ENCODE measurements at places on chromosomes 5 and 9. TPM values are rescaled to one million over a fixed set of nuclear protein-coding genes. Genes with fewer than 3 reads are reported as not detected.

The PKD2L2 gene
- total RNA-seq, result not detected

The FOXD4L6 gene
- 0.31 TPM for total RNA-seq

The NEUROG1 gene
- total RNA-seq, result not detected

The PAM gene
- total RNA-seq, result 158 TPM

DNA sequence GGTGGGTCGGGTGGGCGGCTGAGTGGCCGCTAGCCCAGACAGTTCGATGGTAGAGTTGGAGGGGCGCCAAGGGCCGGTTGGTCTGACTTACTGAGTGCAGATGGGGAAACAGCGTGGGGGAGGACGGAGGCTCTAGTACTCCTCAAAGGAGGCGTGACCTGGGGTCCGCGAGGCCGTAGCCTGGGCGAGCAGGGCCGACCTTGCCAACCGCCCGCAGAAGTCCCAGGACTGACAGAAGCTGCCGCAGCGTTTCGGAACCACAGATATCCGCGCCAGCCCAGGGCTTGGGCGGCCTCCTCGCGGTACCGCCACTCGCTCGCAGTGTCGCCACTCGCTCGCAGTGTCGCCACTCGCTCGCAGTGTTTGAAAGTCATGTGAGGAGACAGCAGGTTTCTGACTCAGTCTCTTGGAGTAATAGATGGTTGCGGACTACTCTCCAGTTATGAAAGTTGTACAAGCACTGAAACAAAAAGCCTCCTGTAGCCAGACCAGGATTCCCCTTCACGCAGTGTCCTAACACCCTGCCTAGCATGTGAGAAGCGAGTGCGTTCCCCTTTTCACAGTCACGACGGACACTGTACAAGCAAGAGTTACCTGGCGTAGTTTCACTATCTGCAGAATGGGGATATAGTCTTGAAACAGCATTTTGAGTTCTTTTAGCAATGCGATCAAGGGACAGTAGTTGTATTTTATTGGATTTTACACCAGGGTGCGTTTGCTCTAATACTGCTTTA lies 674 bp downstream of the TMEM38B start:
- DNase-seq, result peak; percentile 73

GRCh38 chr5:78533356-78533755 lies 115.2 kb downstream of the LHFPL2 start:
- no peak for DNase-seq

- no peak for DNase-seq
These were observed 224.1 kb downstream of the ACTL7B start for GRCh38 chr9:108631496-108632285.

GRCh38 chr5:67366276-67366675 lies 169.7 kb upstream of the CD180 start:
- DNase-seq, result no peak

DNA sequence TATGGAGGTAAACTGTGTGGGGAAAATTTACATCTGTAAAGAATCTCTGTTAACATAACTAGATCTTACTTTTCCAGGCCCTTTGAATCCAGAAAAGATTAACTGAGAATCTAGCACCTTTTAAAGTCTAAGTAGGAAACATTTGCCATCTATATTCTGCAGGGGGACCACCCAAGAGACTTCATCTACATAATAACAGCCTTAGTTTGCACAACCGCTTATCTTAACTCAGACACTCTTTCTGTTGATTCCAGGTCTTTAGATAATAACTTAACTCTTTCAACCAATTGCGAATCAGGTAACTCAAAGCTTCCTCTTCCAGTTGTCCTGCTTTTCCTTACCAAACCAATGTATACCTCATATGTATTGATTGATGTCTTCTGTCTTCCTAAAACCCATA lies 53.4 kb downstream of the GDNF start:
- DNase-seq, result no peak

GRCh38 chr9:124037790-124038189 lies 26.2 kb downstream of the LHX2 start:
- no peak for DNase-seq
